ENCODE measurements at places on chromosomes 4 and X. TPM values are rescaled to one million over a fixed set of nuclear protein-coding genes. Genes with fewer than 3 reads are reported as not detected.

DNA sequence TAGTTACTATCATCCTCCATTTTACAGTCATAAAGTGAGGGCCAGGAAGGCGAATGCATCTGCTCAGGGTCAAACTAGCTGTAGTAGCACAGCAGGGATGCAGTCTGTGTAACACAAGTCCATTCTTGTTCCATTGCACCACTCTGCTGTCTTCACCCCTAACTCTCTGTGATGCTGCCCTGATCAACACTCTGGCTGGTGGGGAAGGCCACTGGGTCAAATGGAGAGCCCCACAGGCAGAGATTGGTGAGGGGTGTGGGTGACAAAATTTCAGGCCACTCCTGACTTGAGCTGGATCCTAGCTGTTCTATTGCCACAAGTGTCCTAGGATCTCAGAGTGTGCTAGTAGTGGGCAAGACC lies 136.5 kb downstream of the PJA1 start:
- DNase-seq, result no peak

- DNase-seq, result no peak
Observed at GRCh38 chr4:101031971-101032370, 315.4 kb downstream of the PPP3CA start.

DNA sequence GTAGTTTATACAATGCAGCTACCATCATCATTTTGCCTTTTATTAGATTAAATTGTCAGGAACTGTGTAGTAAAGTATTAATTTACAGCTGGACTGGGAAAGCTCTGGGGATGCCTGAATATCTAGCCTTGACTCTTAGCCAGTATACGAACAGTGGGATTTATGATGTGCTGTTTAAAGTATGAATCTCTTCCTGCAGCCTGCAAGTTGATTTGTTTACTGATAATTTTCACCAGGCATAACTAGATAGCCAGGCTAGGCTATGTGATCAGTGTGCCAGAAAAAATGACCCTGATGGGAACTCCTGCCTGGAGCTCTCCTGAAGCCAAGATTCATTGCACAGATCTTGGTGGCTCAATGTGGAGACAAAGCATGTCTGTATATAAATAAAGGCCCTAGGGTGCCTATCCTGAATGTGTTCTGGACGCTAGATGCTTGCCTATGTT lies 119.2 kb downstream of the SCLT1 start:
- DNase-seq, result no peak

GRCh38 chr4:7444731-7445130 lies 10.0 kb upstream of the PSAPL1 start:
- DNase-seq, result no peak

INTS6L gene
- 6.9 TPM for total RNA-seq

Measured in lower lobe of right lung (tissue), 2 donors.